ENCODE measurements at places on chromosomes 4 and X. TPM values are rescaled to one million over a fixed set of nuclear protein-coding genes. Genes with fewer than 3 reads are reported as not detected.

JAKMIP1 gene
- not detected for total RNA-seq

PQBP1 gene
- 122 TPM for total RNA-seq

DNAAF6 gene
- total RNA-seq, result not detected

TENM3 gene
- total RNA-seq, result 1.4 TPM

CFAP47 gene
- total RNA-seq, result not detected

FAT1 gene
- 188 TPM for total RNA-seq

MAGEA2B gene
- not detected for total RNA-seq

CXorf49 gene
- total RNA-seq, result not detected

CT55 gene
- not detected for total RNA-seq

ATP8A1 gene
- total RNA-seq, result 0.06 TPM

ARMCX6 gene
- total RNA-seq, result 46.9 TPM

ASIC5 gene
- total RNA-seq, result not detected

TRIM61 gene
- total RNA-seq, result not detected

SHOX gene
- not detected for total RNA-seq

NCAPG gene
- total RNA-seq, result 28.9 TPM

EDNRA gene
- total RNA-seq, result 0.30 TPM

SFRP2 gene
- total RNA-seq, result not detected

TMEM131L gene
- 4.1 TPM for total RNA-seq

EPGN gene
- not detected for total RNA-seq

SATL1 gene
- not detected for total RNA-seq

GPR143 gene
- total RNA-seq, result 0.16 TPM

SH3D19 gene
- total RNA-seq, result 23.5 TPM

RHOH gene
- not detected for total RNA-seq

NUDT10 gene
- 0.62 TPM for total RNA-seq

PPP4R3C gene
- not detected for total RNA-seq

MAGEA6 gene
- total RNA-seq, result 12.3 TPM

TEX13D gene
- not detected for total RNA-seq

XAGE2 gene
- not detected for total RNA-seq

TLR1 gene
- 0.67 TPM for total RNA-seq

MTMR8 gene
- total RNA-seq, result 0.63 TPM

PRR32 gene
- not detected for total RNA-seq

QDPR gene
- total RNA-seq, result 48.5 TPM

PGRMC2 gene
- 93.9 TPM for total RNA-seq

TEX13C gene
- not detected for total RNA-seq

IL15 gene
- total RNA-seq, result 11.3 TPM

GPRIN3 gene
- total RNA-seq, result 5.7 TPM

ATP11C gene
- 11.6 TPM for total RNA-seq

ZNF81 gene
- 4.3 TPM for total RNA-seq

NEIL3 gene
- 11.7 TPM for total RNA-seq

CABS1 gene
- not detected for total RNA-seq

ADGRG4 gene
- not detected for total RNA-seq

TLR10 gene
- 0.05 TPM for total RNA-seq

STPG2 gene
- total RNA-seq, result not detected

GK gene
- total RNA-seq, result 1.3 TPM

FSTL5 gene
- not detected for total RNA-seq

PAGE2B gene
- total RNA-seq, result not detected

AFF2 gene
- total RNA-seq, result not detected

DUSP9 gene
- total RNA-seq, result 1.4 TPM

DDX3X gene
- 183 TPM for total RNA-seq

EPHA5 gene
- 0.62 TPM for total RNA-seq

EDA gene
- 0.60 TPM for total RNA-seq

ESX1 gene
- total RNA-seq, result not detected
